ENCODE measurements at places on chromosomes 7 and 10.

DNA sequence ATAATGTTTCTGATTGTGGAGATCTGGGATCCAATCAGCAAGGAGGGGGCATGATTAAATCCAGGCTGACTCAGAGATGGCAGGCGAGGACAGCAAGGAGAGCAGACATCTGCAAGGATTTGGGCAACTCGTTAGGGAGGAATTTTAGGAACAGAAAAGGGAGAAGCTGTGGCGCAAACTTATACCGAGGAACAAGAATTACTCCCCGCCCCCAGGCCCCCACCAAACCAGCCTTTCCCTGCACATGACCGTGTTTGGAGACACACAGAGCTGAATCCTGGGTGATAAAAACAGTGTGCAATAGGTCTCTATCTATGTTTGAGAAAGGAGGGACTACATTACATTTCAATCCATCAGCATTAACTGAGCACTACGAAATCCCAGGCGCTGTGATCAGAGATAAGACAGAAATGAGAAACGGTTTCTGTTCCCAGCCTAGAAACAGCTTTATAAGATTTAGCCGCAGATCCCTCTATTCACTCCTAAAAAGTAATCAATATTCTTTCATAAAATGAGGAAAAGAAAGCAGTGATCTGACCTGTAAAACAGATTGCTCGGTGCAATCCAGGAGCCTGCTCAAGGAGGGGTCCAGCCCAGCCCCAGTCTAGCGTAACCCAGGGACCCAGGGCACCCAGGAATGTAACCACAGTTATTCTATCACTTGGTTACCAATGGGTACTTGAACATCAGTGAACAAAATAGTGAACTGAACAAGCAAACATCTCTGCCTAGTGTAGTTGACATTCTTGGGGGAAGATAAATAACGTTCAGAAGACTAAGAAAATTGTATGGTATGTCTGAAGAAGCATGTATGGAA, 37.2 kb upstream of the RAPGEF5 start:
- DNase-seq: no peak

DNA sequence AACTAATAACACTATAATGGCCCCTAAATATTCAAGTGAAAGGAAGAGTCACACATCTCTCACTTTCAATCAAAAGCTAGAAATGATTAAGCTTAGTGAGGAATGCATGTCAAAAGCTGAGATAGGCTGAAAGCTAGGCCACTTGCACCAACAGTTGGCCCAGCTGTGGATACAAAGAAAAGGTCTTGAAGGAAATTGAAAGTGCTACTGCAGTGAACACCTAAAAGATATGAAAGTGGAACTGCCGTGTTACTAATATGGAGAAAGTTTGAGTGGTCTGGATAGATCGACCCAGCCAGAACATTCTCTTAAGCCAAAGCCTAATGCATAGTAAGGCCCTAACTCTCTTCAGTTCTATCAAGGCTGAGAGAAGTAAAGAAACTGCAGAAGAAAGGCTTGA, 12.1 kb upstream of the SNX13 start:
- DNase-seq: no peak

DNA sequence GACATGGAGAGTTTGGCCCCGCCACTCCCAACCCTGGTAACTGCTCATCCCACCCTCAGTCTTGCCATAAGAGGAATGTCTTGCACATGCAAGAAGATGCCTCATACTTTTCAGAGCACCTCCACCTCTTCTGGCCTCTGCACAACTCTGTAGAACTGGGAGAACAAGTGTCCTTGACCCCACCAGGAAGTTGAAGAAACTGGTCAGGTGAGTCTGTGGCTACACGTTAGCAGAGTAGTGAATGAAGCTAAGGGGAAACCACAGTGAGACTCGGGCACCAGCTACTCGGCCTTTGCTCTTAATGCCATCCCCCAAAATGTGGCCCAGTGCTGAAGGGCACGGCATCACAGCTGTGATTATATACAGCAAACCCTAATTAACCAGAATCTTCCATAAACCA, 110.1 kb downstream of the ARID5B start:
- no peak for DNase-seq

GRCh38 chr7:17546189-17546588, 247.7 kb downstream of the AHR start:
- DNase-seq: no peak

- no peak for DNase-seq
Observed at GRCh38 chr10:62302760-62303159, 34.1 kb upstream of the RTKN2 start.

- DNase-seq: no peak
Observed at GRCh38 chr7:7164591-7164990, 17.8 kb upstream of the C1GALT1 start.
